ENCODE measurements at places on chromosomes 5 and 9. TPM values are rescaled to one million over a fixed set of nuclear protein-coding genes. Genes with fewer than 3 reads are reported as not detected.

Gene PRRX2
- total RNA-seq = not detected

Gene THBS4
- 0.18 TPM for total RNA-seq

Gene S100Z
- total RNA-seq = not detected

Gene FREM1
- not detected for total RNA-seq

Gene SLC25A2
- under 0.01 TPM for total RNA-seq

Gene CMYA5
- 0.89 TPM for total RNA-seq
